ENCODE measurements at places on chromosomes 4 and X. TPM values are rescaled to one million over a fixed set of nuclear protein-coding genes. Genes with fewer than 3 reads are reported as not detected.

GRCh38 chr4:7134737-7135388, 57.5 kb upstream of the SORCS2 start:
- peak; percentile 32 for DNase-seq

DNA sequence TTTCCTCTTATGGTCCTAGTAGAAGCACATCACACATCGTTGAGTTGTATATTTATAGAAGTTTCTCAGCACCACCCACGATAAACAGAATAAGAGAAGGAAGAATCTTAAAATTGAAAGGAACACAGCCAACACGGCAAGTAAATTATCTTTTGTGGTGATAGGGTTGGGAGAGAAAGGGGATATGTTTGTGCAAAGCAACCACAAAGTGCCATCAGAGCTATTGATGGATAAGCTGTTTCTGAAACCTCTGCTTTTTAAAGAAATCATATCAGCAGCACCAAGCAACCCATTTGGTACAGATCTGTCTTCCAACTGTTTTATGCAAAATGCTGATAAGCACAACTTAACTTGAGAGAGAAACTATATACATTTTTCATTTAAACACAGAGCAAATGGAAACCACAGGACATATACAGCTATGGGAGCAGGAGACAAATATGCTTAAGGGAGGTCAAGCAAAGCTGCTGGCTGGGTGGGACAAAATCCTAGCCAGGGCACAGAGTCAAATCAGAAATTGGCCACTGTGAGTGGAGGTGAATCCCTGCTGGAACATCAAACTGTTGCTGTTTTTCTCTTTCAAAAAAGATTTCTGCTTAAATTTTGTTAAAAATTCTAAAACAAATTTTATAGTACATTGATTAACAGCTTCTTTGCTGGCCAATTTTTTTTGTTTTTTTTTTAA, 194.0 kb upstream of the HHIP start:
- no peak for DNase-seq

DNA sequence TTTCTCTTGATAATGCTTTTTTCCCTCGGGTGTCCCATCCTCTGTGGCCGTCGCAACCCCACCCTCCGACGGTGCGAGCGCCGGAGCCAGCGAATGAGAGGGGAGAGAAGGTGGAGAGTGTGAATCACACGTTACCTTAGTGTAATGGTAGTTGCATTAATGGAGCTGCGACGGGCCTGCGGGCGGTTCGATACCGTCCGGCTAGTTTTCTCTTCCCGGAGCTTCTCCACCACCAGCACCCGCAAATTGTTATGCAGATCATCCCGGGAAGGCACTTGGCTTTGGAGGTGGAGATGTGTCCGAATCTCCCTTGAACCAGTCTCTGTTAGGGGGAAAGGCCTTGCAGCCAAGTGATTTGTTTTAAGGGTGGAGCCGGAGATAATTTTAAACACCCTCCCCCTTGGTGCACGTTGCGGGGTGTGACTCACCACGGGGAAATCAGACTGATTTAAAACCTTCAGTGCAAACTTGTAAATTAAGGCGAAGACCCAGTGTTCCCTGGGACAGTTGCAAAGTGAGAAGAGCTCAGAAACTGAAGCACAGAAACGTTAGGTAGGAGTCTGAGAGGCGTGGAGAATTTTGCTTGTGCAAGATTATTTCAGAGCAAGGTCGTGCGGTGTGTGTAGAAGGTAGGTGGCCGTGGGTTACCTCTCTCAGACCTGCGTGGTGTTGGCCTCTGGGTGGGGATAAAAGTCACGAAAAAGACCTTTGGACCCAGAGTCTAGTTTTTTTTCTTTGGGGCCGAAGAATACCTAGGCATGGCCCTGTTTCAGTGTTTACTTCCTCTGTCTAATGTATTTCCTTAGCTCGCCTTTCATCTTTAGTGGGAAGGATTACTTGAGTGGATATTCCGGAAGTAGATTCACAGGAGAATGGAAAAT, 1.3 kb downstream of the AFF1 start:
- DNase-seq = peak; percentile 87

GRCh38 chr4:113708250-113708649, 53.3 kb downstream of the CAMK2D start:
- no peak for DNase-seq

DNA sequence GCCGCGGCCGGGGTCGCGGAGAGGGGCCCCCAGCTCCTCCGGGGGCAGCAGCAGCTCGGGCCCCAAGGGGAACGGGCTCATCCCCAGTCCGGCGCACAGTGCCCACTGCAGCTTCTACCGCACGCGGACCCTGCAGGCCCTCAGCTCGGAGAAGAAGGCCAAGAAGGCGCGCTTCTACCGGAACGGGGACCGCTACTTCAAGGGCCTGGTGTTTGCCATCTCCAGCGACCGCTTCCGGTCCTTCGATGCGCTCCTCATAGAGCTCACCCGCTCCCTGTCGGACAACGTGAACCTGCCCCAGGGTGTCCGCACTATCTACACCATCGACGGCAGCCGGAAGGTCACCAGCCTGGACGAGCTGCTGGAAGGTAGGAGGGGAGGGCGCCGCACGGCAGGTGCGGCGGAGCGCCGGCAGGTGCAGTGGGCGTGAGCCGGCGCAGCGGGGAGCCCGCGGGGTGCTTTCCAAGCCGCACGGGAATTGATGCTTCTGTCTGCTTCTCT, 886 bp downstream of the DCLK2 start:
- DNase-seq = peak; percentile 37

DNA sequence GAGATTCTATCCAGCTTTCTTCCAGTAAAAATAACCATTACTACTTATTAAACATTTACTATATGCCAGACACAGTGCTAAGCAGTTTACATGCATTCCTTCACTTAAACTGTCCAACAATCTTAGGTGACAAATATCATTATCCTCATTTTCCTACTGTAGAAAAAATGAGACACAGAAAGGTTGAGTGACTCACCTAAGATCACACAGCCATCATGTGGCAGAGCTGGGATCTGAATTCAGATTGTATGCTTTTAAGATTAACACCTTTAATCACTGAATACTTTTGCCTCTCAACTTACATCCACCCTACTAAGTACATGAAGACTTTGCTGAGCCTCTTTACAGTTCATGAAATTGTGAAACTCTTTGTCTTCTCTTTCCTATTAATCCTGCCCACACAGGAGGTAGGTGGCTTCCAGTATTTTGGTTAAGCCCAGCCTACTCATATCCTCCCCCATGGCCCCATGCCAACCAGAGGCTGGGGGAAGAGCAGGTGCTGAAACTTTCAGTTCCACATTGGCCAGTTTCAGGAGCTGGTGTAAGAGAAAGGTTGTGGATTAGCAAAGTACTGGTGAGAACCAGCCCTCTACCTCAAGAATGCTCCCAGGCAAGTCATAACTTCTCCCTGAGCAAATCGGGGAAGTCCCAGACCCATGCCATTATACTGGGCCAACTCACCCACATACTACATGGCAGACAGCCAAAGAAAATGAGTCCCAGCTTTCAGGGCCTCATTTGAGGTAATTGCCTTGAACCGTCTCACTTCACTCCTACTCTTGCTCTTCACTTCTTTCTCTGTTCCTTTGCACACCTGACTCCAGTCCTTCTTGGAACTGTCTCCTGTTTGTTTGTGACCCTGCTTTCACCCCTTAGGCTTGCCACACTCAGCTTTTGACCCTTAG, 211.1 kb downstream of the GUCY2F start:
- DNase-seq = peak; percentile 57

Gene DMRTC1B
- total RNA-seq = not detected

DNA sequence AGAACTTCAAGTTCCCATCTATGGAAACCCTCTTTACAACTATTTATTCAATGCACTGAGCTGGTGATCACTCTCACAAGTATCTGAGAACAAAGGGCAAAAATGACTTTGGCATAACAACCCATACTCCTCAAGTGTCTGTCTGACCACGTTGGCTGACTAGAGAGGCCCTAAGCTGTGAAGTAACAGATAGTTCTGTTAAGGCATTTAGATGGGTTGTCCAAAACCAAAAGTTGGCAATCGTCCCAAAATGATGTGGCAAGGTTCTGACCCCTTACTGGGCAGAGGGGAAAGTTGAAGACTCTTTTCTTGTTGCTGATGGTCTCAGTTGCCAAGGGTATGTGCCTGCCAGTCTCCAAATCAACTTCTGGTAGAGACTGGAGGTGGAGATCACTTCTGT, 524.8 kb downstream of the PPARGC1A start:
- no peak for DNase-seq

DNA sequence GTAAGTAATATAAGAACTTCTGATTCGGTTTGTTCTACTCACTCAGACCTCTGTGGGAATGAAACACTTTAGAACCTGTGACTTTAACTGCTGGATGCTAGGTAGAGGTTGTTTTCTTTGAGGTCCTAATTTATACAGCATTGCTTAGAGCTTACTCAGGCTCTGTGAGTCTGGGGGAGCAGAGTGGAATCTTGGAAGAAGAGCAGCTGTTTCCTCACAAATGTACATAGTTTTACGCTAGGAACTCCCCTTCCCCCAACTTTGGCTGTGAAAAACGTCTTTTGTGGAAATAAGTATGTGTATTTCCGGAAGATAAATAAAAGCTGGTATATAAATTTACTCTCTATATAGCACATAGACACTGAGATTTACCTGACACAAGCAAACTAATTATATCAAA, 141.4 kb downstream of the NAA11 start:
- no peak for DNase-seq

Gene COL25A1
- total RNA-seq = not detected

DNA sequence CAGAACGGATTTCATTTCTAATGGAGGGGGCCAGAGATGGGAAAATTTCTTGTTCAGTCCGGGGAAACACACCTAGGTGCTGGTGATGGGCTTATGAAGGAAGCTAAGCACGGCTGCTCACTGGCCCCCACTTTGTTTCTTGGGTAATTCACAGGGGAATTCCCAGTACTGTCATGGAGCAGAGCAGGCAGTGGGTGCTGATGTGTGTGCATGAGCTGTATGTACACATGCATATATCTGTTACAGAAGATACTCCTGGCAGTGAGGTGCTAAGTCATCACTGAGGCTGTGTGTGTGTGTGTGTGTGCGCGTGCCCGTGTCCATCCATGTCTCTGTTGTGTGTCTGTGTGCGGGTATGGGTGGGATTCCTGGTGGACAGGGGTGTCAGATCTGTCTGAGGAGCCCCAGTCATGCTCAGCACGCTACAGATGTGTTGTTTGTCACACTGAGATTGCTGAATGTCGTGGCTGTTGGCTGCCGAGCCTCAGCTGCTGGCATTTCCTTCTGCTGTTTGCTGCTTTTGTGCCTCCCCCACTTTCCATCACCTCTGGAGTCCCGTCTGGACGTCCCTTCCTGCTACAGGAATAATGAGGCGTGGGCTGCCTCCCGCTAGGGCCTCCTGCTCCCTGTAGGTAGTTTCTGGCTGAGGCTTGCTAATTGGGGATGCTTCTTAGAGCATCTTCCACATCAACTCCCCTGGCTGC, 53.3 kb downstream of the JADE1 start:
- DNase-seq = no peak

- DNase-seq = no peak
Observed at GRCh38 chrX:153521034-153521433, 3.6 kb downstream of the ATP2B3 start.

DNA sequence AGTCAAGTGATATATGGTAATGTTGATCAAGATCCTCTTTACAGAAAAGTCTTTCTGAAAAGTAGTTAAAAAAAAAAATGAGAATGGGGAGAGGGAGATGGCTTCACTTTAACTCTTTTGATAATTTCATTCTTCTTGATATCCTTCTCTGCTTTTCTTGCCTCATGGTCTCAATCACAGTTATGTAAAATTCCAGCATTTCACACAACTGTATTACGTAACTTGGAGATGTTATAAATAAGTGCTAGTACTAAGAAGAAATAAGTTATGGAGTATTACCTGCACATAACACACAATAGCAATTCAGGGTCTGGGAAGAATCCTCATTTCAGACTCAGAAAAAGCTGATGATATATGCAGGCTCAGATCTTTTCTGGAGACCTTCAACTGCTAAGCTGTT, 22.0 kb downstream of the RUFY3 start:
- DNase-seq = no peak

- peak; percentile 76 for DNase-seq
Observed at GRCh38 chr4:1043651-1044468, 32.4 kb downstream of the FGFRL1 start.

- no peak for DNase-seq
Observed at GRCh38 chr4:7383266-7383665, 51.5 kb downstream of the PSAPL1 start.

DNA sequence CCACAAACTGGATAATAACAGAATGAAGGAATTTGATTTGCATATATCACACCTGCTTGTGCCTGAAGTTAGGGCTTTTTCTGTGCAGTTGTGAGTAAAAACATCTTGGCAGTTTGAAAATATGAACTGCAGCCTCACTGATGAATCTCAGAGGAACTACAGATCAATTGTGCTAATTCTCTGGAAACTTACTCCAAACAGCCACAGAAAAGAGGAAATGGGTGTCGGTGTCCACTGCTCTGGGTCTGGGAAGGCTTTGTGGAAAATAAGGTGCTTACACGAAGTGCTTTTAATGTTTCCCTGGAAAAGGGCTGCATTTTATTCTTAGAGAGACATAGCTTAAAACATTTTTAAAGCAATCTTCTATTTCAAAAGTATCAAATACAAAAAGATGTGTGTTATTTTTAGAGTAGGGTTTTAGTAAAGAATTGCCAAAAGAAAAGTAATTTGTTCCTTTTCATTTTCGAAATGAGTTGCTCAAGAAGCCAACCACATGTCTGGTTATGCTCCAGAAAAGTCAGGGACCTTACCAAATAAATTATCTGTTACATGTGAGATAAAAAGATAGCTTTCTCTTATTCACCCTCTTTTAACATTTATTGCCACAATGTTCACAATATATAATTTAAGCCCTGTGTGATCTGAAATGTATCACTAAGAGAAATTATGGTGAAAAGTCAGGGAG, 240.1 kb downstream of the FRAS1 start:
- no peak for DNase-seq

Gene CYLC1
- not detected for total RNA-seq

DNA sequence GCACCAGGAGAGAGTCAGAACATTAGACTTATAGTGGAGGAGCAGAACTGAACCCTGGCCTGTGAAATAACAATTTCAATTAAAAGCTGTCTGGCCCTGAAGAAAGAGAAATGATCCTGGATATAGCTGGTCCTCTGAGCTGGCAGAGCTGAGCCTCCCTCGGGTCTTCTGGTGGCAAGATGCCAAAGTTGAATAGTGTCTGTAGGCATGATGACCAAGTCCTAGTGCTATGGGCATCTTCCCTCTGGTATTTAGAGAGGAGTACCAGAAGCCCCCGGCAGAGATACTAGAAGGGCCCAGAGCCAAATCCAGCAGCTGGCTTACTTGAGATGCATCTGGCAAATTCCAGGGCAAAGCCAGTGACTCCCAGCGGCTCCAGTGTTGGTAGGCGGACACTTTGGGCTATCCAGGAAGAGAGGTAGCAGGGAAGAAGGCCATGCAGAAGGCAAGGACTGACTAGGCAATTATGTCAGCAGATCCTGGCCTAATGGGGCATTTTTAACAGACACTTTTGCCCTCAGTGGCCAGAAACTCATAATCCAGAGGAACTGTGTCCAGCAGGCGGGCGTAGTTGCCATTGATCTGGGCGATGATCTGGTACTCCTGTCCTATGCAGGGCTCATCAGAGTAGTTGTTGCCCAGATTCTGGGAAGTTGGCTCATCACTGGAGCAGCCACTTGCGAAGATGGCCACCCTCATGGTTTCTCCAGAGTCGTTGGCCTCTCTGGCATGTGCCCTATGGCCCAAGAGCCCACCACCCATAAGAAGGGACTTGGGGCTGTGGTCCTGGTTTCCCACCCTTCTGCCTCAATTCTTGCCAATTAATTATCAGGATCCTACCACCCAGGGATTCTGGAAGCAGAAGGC, 17.9 kb downstream of the VSIG4 start:
- no peak for DNase-seq

- DNase-seq = no peak
Observed at GRCh38 chrX:15785176-15785750, 5.0 kb upstream of the ZRSR2 start.

Gene SPANXB1
- not detected for total RNA-seq

Gene NUDT9
- total RNA-seq = 25.7 TPM

GRCh38 chr4:16056681-16057385, 27.0 kb downstream of the PROM1 start:
- DNase-seq = no peak

Gene HSD17B13
- total RNA-seq = not detected
